ENCODE measurements at places on chromosomes 12 and 14.

GRCh38 chr14:91094772-91095171 is 19.1 kb upstream of the DGLUCY start:
- H3K27ac ChIP-seq, result no peak overlapping the region
- H3K4me3 ChIP-seq, result no peak overlapping the region
- H3K4me1 ChIP-seq, result no peaks in the 10 kb centered on the region
- no peaks in the 10 kb centered on the region for H3K27me3 ChIP-seq
- H3K36me3 ChIP-seq, result no peaks in the 10 kb centered on the region

DNA sequence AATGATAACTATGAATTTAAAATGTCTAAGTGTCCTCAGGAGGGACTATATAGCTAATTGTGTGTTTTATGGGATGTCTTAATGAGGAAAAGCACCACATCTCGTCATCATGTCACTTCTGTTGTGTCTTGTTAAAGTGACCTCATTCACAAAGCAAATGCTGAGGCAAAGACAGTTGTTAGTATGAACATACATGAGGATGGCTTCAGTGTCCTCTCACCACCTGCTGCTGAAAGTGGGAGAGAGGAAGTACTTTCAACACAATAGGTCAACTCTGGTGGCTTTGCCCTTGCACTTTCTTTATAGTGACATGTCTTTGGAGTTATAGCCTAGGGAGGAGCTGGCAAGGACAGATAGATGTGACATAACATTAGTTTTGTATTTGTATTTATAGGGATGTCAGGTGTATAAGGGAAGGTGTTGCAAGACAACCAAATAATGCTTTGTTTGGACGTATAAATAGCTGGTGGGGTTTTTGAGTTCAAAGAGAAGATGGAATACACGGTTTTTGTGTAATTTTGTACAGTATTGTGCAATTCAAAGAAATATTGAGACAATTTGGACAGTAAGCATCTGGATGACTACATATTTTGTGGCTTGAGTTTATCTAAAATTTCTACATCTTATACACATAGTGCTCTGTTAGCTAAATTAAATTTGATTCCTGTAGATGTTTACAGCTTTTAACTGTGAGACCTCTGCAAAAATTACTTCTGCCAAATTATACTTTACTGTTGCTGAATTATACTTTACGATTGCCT is 131.7 kb upstream of the ATP2B1 start:
- H3K36me3 ChIP-seq, result no peaks in the 10 kb centered on the region
- DNase-seq, result no peak
- no peak overlapping the region for H3K4me3 ChIP-seq
- H3K4me1 ChIP-seq, result no peaks in the 10 kb centered on the region
- H3K27ac ChIP-seq, result no peak overlapping the region

- no peak overlapping the region for H3K27ac ChIP-seq
- no peaks in the 10 kb centered on the region for H3K4me1 ChIP-seq
- H3K4me3 ChIP-seq, result no peak overlapping the region
- no peak for DNase-seq
- no peaks in the 10 kb centered on the region for H3K36me3 ChIP-seq
- H3K27me3 ChIP-seq, result peaks cover 9% of the 10 kb centered on the region
Observed at GRCh38 chr14:105880616-105881015, 354.2 kb downstream of the TMEM121 start.

DNA sequence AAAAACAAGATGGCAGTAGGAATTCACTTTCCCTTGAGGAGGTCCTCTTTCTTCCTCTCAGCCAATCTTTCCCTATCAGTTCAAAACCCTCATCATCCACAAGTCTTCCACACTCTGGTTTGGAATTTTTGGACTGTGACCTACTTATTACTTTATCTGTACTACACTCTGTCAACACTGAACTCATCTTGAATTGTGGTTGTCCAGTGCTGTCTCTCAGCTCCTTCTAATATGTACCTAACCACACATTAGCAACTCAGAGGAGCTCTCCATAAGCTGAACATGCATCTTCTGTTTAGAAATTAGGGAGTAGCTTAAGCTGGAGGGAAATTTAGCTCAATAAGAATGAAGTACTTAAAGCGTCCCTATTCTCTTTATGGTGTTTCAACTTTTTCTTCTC is 34.8 kb downstream of the SLC38A1 start:
- H3K4me1 ChIP-seq, result no peaks in the 10 kb centered on the region
- no peak for DNase-seq
- no peak overlapping the region for H3K4me3 ChIP-seq
- H3K36me3 ChIP-seq, result peaks cover 36% of the 10 kb centered on the region

DNA sequence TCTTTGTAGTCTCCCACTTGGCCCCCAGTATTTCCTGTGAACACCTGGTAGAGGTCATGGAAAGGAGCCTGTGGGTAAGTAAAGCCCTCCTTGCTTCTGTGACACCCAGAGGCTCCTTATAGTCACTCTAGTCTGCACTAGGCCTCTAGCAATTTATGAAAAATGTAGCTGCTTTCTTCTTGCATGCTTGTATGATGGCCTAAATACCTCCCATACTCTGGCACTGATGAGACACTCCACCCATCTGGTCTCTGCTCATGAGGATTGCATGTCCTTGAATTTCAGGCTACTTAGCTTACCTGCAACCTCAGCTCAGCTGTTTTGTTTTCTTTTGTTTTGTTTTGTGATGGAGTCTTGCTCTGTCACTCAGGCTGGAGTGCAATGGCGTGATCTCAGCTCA is 4.6 kb upstream of the A2ML1 start:
- H3K27me3 ChIP-seq, result no peaks in the 10 kb centered on the region
- DNase-seq, result no peak
- no peaks in the 10 kb centered on the region for H3K4me1 ChIP-seq
- no peaks in the 10 kb centered on the region for H3K36me3 ChIP-seq
- no peak overlapping the region for H3K4me3 ChIP-seq

DNA sequence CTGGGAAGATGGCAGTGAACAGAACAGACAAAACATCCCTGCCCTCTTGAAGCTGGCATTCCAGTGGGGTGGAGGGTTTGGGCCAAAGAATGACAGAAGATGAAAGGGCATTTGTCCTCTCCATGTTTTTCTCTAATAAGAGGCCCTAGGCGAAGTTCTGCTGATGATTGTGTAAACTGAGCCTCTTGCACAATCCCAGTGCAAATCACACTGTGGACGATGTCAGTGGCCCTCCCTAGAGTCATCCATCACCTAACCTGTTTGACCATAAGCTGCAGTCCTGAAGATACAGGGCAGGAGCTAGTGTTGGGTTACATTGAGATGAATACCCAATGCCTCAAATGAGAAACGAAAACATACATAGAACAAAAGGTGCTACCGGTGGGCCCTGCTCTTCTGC is 622.4 kb upstream of the TBX3 start:
- H3K27ac ChIP-seq, result no peak overlapping the region
- DNase-seq, result no peak
- no peaks in the 10 kb centered on the region for H3K36me3 ChIP-seq

GRCh38 chr14:79281244-79282152 is 929.8 kb downstream of the DIO2 start:
- H3K27me3 ChIP-seq, result no peaks in the 10 kb centered on the region
- no peaks in the 10 kb centered on the region for H3K36me3 ChIP-seq
- H3K4me1 ChIP-seq, result no peaks in the 10 kb centered on the region
- no peak for DNase-seq
- no peak overlapping the region for H3K4me3 ChIP-seq
